Iris pigment epithelial cell (primary cell): ENCODE measurements at places on chromosomes 3 and 15.

GRCh38 chr15:36024031-36024688, 478.2 kb upstream of the DPH6 start:
- no peak for DNase-seq

- peak; percentile 35 for DNase-seq
Observed at GRCh38 chr15:66004618-66005262, 135.4 kb downstream of the RAB11A start.

DNA sequence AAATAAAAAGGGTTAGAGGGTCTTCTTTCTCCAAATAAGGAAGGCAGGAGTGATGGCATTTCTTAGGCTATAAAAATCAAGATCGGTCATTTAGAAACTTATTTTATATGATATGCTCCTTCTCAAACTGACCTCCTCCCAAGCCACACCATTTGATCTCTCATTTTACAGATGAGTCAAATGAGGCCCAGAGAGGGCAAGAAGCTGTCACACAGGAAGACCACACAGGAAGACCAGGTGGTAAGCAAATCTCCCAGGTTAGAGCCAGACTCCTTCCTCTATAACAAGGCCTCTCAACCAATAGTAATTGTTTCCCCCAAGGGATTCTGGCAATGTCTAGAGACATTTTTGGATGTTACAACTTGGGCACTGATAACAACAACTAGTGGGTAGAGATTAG, 13.8 kb downstream of the TLE3 start:
- no peak for DNase-seq

DNA sequence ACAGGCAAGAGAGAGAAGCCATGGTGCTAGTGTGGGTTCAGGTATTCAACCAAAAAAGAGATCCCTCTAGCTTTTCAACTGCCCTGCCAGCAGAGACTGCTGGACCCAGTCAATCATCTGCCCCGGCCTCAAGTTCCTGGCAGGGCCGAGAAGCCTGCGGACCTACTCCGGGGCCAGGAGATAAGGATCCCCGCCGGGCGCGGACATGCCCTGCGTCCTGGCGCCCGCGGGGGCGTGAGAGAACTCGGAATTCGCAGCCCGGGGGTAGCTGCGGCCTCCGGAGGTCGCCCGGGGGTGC, 821 bp upstream of the MAGI1 start:
- DNase-seq: peak; percentile 54

- no peak for DNase-seq
Observed at GRCh38 chr3:152516216-152516615, 247.5 kb downstream of the MBNL1 start.

- DNase-seq: no peak
Observed at GRCh38 chr3:123632161-123632655, 47.4 kb upstream of the HACD2 start.

DNA sequence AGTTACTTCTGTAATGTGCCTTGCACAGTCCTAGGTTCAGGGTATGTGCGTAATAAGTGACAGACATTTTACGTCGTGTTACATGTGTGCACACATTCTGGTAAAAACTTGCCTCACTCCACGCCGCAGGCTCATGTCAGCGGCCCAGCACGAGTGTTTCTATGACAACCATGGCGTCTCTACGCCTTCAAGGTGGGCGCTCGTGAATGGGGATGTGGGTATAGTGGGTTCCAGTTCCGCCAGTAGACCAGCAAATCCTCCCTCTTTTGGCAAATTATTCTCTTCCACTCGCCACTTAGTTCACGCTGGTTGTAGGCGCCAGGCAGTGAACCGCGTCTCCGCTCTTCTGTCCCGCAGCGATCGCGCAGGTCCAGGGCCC, 40.3 kb downstream of the CHST14 start:
- DNase-seq: no peak

DNA sequence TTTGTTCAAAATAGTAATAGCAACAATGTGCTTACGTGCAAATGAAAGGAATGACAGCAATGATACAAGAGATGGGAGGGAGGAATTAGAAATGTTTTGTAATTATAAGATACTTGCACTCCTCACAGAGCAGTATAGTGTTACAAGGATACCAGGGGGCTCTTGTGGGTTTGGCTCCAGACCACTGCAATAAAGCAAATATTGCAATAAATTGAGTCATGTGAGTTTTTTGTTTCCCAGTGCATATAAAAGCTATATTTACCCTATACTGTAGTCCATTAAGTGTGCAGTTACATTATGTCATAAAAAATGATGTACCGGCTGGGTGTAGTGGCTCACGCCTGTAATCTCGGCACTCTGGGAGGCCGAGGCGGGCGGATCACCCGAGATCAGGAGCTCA, 864.3 kb downstream of the NSUN3 start:
- DNase-seq: no peak

GRCh38 chr3:101159478-101159877, 160.9 kb downstream of the IMPG2 start:
- no peak for DNase-seq

DNA sequence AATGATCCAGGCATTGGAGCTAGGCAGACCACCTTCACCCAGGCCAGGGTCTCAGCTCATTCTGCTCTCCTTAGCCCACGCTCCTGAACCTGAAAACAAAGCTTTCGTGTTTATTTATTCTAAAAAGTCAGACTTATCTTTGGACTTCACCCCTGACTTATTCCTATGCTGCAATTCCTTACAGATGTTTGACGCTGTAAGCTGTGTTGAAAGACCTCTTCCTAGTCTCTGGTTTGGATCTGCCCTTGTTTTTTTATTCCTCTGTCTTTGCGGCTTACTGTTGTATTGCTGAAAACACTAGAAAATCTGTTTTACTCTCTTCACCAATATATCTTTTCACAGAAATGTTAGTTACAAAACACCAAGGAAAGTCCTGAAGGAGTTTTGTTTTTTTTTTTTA, 40.5 kb upstream of the LDHAL6B start:
- peak; percentile 68 for DNase-seq

DNA sequence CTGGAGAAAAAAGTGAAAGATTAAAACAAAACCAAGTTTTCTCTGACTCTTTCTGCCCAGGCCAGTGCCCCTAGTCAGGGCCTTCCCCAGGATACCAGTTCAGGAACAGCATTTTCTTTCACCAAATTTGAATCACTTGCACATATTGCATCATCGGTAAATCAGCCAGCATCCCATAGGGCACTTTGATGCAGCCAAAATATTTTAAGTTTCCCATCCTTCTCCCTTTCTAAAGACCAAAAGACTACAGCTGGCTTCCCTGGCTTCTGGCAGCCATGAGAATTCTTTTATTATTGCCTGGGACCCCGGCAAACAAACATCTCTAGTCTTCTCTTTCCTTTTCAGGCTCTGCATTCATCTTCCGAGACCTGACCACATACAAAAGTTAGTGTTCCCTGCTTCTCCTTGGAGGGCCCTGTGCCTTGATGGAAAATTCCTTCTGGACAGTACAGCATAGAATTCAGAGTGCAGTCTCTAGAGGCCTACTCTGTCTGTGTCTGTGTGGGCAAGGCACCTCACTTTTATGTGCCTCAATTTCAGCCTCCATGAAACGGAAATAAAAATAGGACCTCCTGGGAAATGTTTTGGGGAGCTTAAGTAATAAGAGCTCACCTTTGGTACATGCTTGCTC, 348.0 kb downstream of the VPS13C start:
- DNase-seq: no peak

GRCh38 chr3:11047500-11047899, 55.0 kb downstream of the SLC6A1 start:
- DNase-seq: no peak

- no peak for DNase-seq
Observed at GRCh38 chr3:30702828-30703397, 96.5 kb downstream of the TGFBR2 start.

DNA sequence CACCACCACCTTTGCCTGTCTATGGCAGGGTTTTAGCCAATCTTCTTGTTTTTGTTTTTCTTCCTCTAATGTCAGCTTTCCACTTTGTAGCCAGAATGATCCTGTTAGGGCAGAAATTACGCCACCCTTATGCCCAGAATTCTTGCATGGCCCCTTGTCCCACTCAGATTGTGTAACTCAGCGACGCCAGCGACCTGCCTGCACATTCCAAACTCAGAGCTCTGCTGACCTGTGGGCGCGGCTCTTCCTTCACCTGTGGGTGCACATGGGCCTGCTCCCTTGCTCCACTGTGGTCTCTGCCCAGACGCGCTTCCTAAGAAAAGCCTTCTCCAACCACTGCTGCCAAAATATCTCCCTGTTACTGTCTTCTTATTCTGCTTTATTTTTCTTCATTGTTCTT, 45.0 kb downstream of the MED12L start:
- DNase-seq: no peak

- no peak for DNase-seq
Observed at GRCh38 chr3:101779822-101780381, 891 bp downstream of the NXPE3 start.

DNA sequence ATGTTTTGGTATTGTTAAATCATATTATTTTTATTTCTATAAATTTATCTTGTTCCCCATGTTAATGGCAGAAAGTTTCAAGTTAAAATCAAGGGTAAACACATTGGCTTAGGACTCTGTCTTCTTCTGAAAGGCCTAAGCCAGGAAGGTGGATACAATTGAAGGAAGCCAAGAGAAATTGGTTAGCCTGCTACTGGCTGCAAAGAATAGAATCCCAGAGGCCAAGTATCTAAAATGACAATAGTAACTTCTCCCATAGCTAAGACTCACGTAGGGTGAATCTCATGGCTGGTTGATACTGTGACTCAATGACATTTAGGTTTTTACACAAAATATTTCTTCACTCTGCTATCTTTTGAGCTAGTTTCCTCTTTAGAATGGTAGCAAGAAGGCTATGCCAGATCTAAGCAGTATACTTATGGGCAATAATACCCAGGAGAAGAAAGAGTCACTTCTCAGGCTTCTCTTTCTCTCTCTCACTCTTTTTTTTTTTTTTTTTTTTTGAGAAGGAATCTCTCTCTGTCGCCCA, 621.5 kb upstream of the TBL1XR1 start:
- DNase-seq: no peak

GRCh38 chr3:64225695-64226499, 631 bp upstream of the PRICKLE2 start:
- DNase-seq: no peak

DNA sequence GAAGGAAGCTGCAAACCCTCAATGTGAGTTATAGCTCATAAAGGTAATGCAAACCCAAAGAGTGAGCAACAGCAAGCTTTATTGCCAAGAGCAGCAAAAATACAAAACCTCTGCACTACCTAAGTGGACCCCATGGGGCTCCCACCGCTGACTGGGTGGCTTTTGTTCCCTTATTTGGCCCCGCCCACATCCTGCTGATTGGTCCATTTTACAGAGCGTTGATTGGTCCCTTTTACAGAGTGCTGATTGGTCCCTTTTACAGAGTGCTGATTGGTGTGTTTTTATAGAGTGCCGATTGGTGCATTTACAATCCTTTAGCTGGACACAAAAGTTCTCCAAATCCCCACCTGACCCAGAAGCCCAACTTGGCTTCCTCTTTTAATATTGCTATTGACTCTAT, 154.5 kb upstream of the NSMCE3 start:
- DNase-seq: no peak

DNA sequence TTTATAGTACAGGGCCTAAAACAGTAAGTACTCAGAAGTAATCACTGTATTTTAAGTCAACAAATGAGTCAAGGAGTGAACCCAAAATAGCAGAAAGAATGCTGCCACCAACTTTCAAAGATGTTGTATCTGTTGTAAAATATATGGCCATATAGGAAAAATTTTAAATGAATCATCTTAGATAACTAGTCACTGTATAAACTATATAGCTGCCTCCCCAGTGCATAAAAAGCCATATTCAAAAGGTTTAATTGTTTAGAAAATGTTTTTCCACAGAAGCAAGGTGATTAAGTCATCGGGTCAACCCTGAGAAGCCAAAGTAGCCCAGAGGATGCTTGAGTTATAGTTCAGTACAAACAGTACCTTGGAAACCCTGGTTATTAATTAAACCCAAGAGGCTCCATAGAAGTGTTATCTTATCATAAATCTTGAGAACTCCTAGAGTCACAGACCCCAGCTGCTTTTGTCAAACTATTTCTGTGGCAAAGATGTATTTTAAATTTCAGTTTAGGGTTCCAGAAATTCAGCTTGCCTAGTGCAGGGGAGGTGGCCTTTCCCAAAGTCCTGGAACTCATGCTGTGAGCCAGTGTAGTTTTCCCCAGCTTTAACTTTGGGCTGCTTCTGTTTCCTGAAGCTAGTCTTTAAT, 39.2 kb downstream of the MBNL1 start:
- DNase-seq: no peak

- DNase-seq: peak; percentile 10
Observed at GRCh38 chr15:47678040-47678439, 39.3 kb upstream of the SEMA6D start.

DNA sequence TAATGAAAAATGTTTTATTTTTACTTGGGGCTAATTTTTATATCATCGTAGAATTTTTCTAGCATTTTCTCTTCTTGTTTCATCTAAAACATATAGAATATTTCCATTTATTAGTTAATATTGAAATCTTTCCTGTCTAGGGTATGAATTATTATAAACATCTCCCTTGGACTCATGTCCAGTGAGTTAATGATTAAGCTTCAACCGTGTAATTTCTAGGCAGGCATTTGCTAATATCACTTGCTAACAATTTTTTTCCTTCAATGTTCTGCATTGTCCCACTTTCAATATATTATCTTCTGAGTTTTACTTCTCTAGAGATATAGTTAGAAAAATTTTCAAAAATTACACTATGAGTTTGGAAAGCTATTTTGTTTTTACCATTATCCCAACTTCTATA, 1371.6 kb upstream of the EPHA6 start:
- DNase-seq: no peak

GRCh38 chr15:43095708-43096347, 10.0 kb downstream of the UBR1 start:
- DNase-seq: peak; percentile 64

GRCh38 chr3:196423044-196423781, 9.0 kb downstream of the UBXN7 start:
- DNase-seq: peak; percentile 7

DNA sequence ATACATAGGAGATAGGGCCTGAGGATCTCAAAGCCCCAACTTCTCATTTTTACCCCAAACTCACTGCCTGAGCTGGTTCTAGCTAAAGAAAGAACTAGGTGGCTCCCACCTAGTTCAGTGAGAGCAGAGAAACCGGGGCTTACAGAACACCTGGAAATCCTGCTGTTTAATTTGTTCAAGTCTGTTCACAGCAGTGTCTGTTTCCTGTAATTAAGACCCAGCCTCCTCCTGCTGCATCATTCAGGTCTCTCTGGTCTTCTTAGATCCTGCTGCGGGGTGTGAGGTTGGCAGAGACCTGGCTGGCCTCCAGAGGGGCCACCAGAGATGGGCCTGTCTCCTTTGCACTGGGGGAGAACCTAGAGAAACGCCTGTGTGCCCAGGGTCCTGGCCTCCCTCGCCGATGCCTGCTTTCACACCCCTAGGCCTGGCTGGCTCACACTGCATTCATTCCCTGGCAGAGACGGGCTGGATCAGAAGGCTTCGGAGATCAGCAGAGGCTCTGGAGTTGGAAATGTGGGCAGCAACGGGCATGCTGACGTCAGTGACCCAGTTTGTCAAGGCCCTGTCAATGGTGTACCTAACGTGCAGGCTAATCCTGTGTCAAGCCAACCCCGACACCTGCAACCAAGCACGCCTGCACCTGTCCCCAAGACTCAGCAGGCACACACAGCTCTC, 4.9 kb upstream of the CHRNA3 start:
- no peak for DNase-seq

DNA sequence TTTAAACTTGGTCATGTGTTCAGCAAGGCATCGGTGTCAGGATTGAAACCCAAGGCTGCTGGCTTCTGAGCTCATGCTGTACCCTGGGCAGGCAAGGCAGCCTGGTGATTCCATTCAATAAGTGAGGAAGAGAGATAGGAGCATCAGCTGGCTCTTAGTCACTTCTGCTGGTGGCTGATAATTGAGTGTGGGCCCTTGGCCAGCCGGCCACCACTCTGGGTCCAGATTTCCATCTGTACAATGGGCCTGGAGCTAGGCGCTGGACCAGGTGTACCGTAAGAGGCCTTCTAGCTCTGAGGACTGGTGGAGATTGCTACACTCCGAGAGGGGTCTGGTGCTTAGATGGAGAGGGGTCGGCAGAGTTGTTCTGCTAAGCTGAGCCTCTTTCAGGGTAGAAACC, 4.3 kb downstream of the CD276 start:
- DNase-seq: peak; percentile 25
